ENCODE measurements at places on chromosomes 1 and 21.

- no peak for DNase-seq
These were observed 782 bp downstream of the PCAT6 start for GRCh38 chr1:202811296-202812175.

DNA sequence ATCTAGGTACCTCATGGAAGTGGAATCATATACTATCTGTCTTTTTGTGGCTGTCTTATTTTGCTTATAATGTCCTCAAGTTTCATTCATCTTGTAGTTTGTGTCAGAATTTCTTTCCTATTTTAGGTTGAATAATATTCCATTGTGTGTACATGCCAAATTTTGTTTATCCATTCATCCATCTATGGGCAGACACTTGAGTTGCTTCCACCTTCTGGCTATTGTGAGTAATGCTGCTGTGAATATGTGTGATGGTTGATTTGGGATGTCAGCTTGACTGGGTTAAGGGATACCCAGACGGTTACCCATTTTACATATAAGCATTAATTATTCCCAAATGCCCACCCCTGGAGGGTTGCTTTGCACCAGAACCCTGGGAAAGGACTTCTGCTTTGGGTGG lies 477.5 kb downstream of the PTPRU start:
- DNase-seq: peak; percentile 15

- DNase-seq: no peak
These were observed 241.1 kb downstream of the PDE4B start for GRCh38 chr1:66033781-66034180.

GRCh38 chr1:5734414-5734813 lies 257.8 kb downstream of the NPHP4 start:
- DNase-seq: no peak

GRCh38 chr21:41973427-41973831 lies 19.6 kb upstream of the C2CD2 start:
- no peak for DNase-seq

DNA sequence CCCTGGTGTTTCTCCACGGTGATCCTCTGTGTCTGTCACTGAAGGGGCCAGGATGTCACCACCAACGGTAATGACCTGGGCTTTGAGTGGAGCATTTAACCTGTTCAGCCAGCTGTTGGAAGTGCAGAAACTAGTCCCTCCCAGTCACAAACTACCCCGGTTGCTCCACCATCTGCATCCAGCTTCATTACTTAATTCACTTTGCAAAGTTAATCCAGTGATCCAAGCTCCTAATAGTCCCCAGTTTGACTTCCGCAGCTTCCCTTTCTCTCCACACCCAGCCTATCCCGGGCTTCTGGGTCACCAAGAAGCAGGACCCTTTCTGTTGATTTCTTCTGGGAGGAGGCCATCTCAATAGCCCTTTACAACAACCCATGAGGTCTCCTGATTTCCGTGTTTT lies 63.5 kb downstream of the MDM4 start:
- no peak for DNase-seq

DNA sequence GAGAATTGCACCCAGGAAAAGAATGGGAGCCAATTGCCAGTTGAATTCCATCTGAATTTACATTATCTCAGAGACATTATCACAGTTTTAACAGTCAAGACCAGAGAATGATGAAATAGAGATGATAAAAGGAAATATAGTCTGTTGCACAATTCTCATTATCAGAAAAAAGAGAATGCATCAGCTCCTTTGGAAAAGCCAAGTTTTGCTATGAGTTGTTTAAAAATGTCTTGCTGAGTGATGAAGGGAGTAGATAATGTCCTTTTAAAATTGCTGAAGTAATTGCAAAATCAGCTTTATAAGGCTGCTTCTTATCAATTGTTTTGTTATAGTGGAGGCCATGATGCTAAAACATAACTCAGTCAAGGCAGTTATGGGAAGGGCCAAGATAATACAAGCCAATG lies 37.9 kb upstream of the EEIG2 start:
- DNase-seq: peak; percentile 87

DNA sequence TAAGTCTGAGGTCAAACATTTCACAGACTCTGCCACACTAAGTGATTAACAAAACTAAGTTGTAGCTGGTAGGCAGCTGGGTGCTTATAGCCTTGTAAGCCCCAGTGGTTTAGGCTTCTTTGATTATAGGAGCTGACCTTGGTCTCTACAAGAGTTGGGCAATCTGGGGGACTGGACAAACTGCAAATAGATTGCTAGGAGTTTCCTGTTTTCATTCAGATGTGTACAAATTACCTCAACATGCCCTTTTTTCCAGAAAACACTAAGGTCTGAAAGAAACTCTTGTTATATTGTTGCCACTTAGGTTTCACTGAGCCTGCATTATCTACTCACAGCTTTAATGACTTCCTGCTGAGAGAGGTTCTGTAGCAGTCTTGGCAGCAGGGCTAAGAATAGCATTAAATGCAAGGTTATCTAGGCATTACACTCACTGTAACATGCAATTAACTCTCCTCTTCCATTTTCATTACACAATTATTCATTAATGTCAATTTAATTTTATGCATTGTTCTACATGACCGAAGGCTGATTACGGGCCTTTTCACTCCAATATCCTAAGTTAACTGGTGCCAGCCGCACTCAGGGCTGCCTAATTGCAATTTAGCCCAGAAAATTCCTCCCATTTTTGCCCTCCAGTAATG lies 314.0 kb downstream of the LMO4 start:
- DNase-seq: peak; percentile 13

- no peak for DNase-seq
These were observed 11.3 kb upstream of the ADORA1 start for GRCh38 chr1:203116091-203116820.

DNA sequence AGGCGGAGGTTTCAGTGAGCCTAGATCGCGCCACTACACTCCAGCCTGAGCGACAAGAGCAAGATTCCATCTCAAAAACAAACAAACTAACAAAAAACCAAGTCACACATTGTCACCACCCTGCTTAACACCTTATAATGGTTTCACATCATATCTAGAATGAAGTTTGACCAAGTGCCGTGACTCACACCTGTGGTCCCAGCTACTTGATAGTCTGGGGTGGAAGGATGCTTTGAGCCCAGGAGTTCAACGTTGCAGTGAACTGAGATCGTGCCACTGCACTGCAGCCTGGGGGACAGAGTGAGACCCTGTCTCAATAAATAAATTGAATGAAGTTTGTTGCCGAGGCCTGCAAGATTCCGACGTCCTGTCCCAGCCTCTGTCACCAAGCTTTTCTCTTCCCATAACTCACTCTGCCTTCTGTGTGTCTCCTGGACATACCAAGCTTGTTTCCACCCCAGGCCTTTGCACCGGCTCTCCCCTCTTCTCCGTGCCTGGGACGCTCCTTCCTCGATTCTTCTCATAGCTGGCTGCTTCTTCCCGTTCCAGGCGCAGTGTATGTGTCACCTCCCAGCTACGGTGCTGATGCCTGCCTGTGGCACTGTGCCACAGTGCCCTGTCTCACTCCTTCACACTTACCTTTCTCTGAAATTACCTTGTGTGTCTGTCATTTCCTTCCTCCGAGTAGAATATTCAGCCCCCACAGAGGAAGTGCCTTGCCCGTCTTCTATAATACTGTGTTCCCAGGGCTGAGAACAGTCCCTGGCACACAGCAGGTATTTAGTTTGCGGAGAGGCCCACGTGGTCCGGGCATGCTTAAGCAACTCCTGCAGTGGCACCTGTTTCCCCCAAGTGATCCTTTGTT lies 3.8 kb upstream of the SELENON start:
- DNase-seq: no peak

DNA sequence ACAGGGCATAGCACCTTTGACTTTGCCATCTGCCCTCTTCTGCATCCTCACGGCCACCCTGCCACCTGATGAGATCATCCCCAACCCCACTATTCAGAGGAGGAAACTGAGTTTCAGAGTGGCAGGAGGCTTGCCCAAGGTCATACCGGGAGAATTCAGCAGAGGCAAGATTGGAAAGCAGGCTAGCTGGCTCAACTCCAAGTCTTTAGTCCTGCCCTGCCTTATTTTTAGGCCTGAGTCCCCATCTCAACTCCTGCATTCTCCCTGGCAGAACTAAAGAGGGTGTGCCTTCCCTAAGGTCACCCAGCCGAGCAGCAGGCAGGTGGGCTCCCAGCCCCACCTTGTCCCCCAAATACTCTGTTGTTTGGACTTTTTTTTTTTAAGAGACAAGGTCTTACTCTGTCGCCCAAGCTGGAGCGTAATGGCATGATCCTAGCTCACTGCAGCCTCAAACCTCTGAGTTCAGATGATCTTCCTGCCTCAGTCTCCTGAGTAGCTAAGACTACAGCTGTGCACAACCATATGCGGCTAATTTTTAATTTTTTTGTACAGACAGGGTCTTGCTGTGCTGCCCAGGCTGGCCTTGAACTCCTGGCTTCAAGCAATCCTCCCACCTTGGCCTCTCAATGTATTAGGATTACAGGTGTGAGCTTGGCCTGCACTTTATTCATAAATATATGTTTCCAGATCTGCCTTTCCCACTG lies 13.8 kb upstream of the FGR start:
- no peak for DNase-seq

- DNase-seq: no peak
These were observed 57.7 kb downstream of the ZNF697 start for GRCh38 chr1:119590393-119590792.

DNA sequence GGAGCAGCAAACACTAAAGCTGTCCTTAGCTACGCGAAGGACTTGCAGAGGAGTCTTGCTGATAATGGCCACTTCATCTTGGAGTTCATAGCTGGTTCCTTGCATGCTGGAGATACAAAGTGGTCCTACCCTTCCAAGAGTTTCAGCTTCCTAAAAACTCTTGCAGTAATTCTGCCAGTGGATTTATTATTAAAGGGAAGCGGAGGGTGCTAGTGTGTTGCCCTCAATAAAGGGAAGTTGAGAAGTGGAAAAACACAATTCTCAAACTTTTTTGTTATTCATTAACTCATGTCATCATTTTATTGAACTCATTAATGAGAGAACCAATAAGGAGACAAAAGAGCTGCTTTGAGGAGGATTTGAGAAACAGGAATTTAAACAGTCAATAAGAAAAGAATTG lies 6.5 kb upstream of the HAPLN2 start:
- no peak for DNase-seq

GRCh38 chr1:25620211-25620610 lies 3.6 kb downstream of the MAN1C1 start:
- DNase-seq: no peak

- no peak for DNase-seq
These were observed 81.8 kb upstream of the KCNA3 start for GRCh38 chr1:110756506-110756905.

- DNase-seq: no peak
These were observed 64.5 kb upstream of the SPATA6 start for GRCh38 chr1:48536477-48536876.

- DNase-seq: no peak
These were observed 87.9 kb downstream of the PRDM16 start for GRCh38 chr1:3156936-3157335.

DNA sequence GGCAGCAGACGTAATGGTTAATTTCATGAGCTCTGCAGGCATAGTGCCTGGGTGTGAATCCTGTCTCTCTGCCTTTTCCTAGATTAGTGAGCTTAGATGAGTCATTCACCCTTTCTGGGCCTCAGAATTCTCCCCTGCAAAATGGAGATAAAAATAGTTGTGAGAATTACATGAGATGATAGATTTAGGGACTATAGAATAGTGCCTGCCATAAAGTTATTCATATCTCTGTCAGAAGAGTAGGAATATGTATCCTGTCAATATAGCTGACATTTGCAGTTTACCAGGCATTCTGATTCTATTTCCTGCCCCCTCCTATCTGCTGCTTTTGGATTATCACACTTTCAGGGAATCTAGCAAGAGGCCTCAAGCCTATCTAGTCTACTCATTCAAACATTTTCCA lies 112.0 kb downstream of the PDE4B start:
- DNase-seq: peak; percentile 31

DNA sequence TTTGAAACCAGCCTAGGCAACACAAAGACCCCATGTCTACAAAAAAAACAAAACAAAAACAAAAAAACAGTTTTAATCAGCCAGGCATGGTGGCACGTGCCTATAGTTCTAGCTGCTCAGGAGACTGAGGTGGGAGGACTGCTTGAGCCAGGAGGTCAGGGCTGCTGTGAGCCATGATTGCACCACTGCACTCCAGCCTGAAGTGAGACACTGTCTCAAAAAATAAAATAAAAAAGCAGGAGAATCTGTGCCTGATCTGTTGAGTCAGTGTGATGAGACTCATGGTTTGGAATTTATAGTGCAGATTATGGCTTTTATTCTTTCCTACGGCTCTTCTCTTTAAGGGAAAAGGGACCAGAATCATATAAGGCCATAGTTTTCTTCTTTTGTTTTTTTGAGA lies 16.5 kb downstream of the TRIT1 start:
- DNase-seq: peak; percentile 90

DNA sequence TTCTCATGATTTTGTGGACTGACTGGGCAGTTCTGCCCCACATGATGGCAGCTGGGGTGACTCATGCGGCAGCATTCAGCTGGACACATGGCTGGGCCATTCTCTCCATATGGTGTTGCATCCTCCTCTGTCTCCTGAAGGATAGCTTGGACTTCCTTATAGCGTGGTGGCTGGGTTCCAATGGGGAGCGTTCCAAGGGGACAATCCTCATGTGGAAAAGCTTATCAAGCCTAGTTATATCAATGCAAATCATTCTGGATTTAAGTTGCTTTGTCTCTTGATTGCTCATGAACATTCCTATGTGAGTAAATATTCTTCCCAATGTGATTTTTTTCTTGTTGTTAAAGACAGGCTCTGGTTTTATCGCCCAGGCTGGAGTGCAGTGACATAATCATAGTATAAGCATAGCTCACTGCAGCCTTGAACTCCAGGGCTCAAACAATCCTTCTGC lies 13.2 kb upstream of the SLC2A1 start:
- DNase-seq: no peak

DNA sequence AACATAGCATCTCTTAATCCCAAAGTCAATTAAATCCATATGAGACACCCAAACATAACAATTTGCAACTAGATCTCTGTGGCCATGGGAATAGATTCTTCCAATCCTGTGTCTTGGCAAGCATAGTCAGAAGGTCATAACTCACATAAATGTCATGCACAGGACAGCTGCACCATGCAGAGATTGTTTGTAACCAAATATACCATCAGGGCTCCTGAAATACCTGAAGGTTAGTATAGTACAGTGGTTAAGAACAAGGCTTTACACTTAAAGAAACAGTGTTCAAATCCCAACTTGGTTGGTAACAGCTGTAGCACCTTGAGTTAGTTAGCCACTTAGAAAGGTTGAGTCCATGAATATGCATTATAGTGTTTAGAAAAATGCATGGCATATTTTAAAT lies 82.6 kb upstream of the CCDC190 start:
- peak; percentile 12 for DNase-seq

DNA sequence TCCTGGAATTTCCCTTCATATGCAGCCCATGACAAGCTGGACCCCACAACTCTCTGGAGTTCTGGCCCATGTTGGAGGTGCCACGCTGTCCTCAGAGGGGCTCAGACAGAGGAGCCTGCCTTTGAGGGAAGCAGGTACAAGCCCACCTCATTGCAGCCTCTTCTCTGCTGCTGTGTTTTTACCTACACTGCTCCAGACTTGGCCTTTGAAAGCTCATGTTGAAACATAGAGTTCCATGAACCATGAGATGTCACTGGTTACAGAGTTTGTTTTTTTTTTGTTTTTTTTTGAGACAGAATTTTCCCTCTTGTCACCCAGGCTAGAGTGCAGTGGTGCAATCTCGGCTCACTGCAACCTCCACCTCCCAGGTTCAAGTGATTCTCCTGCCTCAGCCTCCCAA lies 22.1 kb upstream of the ZBTB21 start:
- DNase-seq: no peak

- DNase-seq: peak; percentile 63
These were observed 212.2 kb downstream of the LYPLAL1 start for GRCh38 chr1:219385787-219386427.

- no peak for DNase-seq
These were observed 11.7 kb upstream of the WNT9A start for GRCh38 chr1:227959325-227959860.

Measured in amniotic epithelial cell (primary cell).